ENCODE measurements at places on chromosomes 16 and 17.
A peak's percentile ranks its signal among the peaks of the same experiment; 100 is the strongest.

- no peak for DNase-seq
These were observed 19.1 kb upstream of the COPRS start for GRCh38 chr17:31877911-31878702.

DNA sequence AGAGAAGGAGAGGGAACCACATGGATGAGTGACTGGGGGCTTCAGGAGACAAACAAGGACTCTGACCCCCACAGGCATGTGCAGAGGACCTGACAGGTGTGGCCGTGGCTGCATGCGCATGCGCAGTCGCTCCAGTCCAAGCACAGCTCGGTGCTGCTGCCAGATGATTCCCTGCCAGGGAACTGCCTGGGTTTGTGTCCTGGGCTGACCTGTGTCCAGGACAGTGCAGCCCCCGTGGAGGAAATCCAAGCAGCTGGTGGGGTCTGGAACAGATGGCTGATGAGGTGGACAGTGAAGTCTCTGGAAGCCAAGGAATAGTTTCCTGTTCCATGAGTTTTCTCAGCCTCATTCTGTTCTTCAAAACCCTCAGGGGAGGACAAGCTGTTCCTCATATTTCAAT is 27.3 kb downstream of the LASP1 start:
- DNase-seq = no peak

- no peak for DNase-seq
These were observed 7.2 kb downstream of the SPNS3 start for GRCh38 chr17:4440690-4441686.

- DNase-seq = peak; percentile 19
These were observed at the start of gene PNMT for GRCh38 chr17:39667945-39668924. Gene PNMT, plus strand, starts transcription at chr17:39668453. Its CDS starts 23 bp downstream, at chr17:39668476.

- no peak for DNase-seq
These were observed 53.8 kb upstream of the TAC4 start for GRCh38 chr17:49901460-49902331.

Measured in midbrain (tissue), 1 donor.